ENCODE measurements at places on chromosomes 11 and 22.

DNA sequence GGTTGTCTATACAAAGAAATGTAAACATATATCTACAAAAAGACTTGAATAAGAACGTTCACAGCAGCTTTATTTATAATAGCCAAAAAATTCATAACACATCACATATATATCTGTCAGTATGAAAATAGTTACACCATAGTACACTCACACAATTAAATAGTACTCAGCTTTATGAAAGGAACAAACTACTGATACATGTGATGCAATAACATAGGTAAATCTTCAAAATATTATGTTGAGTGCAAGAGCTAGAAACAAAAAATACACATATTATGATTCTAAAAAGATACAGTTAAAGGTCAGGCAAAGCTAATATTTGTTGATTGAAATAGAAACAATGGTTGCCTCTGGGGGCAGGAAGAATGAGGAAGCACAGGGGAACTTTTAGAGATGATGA lies 6.6 kb downstream of the MRGPRX2 start:
- DNase-seq, result no peak

DNA sequence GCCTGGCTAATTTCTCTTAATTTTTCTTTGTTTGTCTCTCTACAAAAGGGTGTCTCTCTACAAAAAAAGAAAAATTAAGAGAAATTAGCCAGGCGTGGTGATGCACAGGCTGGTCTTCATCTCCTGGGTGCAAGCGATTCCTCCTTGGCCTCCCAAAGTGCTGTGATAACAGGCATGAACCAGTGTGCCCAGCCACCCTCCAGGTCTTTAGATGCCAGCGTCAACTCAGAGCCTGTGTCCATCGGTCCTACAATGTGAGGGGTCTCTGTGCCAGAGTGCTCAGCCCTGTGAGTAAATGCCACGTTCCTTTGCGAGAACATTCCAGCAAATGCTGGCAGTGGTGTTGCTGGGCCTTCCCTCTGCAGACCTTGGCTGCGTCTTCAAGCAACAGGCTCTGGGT lies 62.7 kb downstream of the IGF2 start:
- no peak for DNase-seq

- no peak for DNase-seq
These were observed 321.6 kb upstream of the TENM4 start for GRCh38 chr11:79762279-79762921.

GRCh38 chr11:61503135-61503770 lies 5.3 kb upstream of the LRRC10B start:
- no peak for DNase-seq

- no peak for DNase-seq
These were observed 31.4 kb upstream of the VPREB1 start for GRCh38 chr22:22213231-22213630.

DNA sequence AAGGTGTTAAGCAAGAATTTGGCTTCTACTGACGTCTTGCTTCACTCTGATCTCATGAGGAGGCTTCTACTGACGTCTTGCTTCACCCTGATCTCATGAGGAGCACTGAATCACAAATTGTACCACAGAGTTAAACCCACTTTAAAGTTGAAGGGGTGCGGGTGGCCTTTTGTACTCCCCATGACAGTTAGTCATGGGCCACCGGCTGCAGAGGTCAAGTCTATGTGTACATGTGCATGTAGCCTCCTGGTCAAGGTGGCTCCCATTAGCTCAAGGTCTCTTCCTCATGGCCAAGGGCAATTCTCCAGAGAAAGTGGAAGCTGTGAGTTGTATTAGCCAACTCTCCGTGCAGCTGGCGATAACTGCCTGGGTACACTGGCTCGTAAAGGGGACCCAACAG lies 23.1 kb upstream of the FZD4 start:
- no peak for DNase-seq

DNA sequence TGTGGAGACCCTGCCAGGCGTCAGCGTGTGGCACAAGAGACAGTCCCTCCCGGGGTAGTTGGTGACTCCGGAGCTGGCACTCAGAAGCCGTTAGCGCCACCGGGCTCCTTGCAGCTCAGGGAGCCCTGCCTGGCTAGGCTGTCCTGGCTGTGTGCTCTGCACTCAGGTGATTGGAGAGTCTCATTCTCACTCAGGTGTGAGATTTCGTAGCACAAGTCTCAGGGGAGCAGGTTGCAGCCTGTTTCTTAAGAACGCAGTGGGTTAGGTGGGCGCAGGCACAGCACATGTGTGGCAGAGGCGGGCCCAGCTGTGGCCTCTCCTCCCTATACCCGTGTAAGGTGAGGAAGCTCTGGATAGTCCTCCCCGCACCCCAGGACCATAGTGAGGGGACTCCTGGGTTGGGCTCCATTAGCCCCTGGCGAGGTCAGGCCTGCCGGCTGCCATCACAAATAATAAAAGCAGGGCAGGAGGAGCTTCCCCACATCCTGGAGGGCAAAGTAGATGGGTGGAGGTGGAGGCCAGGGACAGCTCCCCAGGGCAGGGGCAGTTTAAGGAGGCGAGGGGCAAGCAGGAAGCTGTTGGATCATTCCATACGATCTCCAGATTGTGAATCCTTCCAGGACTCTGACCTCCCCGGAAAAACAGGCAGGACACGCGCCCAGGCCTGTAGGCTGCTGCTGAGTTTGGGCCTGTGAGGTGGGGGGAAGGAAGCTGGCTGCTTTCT lies 39.4 kb downstream of the SBF1 start:
- no peak for DNase-seq

GRCh38 chr11:36657610-36658267 lies 59.7 kb upstream of the RAG2 start:
- no peak for DNase-seq

DNA sequence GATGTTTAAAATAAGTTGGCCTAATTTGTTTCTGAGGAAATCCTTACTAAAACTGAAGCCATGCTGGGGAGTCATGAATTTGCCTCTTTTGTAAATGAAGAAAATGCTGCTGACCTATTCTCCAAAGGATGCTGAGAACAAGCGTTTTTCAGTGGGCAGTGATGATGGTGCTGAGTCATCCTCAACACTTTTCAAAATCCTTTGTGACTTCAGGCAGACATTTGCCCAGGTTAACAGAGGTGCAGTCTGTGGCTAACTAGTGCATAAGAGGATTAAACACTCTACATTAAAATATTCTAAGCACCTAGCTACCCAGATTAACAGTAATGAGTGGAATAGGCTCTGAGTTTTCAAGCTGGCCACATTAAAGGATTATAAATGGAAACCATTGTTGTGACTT lies 509.0 kb downstream of the DLG2 start:
- DNase-seq, result no peak

GRCh38 chr22:46791201-46791731 lies 28.8 kb downstream of the TBC1D22A start:
- peak; percentile 71 for DNase-seq

DNA sequence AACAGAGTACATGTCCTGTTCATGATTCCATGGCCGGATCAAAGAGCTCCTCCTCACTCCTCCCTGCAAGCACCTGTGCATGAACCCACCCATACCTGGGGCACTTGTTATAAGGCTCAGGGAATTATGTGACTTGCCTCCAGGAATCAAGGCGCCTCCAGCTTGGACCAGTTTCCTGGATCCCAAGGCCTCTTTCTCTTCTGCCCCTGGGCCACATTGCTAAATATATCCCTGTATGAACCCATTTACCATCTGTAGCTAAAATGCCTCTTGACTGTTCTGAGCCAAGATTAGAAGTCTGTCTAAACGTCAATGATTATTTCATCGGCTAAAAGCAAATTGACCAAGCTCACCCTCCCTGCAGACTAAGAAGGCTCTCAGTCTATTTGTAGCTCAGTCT lies 135.6 kb downstream of the KIRREL3 start:
- DNase-seq, result no peak
